Activated T-cell treated with anti-CD3 and anti-CD28 coated beads for 24 hours (primary cell): ENCODE measurements at places on chromosomes 16 and 17.
A peak's percentile ranks its signal among the peaks of the same experiment; 100 is the strongest.

DNA sequence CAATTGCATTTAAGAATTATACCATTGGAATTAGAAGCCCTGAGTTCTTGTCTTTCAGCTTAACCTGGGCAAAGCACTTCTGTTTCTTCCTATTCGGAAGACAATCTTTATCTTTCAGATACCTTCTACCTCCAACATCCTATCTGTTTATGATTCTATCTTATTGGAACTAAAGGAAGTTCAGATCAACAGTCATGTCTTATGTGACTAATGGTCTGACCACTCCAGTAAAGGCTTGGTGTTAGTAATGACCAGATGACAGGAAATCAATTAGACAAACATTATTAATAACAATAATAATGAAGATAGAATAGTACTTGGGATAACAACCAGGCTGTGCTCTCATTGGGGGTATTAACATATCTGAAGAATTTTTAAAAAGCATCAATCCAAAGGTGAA is 11.3 kb downstream of the HS3ST3A1 start:
- no peak for DNase-seq

- no peak for DNase-seq
These were observed 120.5 kb downstream of the SOCS1 start for GRCh38 chr16:11135464-11135973.

DNA sequence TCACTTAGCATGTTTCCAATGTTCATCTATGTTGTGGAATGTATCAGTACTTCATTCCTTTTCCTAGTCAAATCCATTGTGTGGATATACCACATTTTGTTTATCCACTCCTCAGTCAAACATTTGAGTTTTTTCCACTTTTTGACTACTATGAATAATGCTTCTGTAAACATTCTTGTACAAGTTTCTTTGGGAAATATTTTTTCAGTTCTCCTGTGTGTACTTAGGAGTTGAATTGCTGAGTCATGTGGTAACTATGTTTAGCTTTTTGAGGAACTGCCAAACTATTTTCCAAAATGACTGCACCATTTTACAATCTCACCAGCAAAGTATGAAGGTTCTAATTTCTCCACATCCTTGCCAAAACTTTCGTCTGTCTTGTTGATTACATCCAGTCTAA is 223.7 kb upstream of the AXIN2 start:
- DNase-seq, result no peak

- no peak for DNase-seq
These were observed 6.6 kb upstream of the GALK1 start for GRCh38 chr17:75771334-75772281.

DNA sequence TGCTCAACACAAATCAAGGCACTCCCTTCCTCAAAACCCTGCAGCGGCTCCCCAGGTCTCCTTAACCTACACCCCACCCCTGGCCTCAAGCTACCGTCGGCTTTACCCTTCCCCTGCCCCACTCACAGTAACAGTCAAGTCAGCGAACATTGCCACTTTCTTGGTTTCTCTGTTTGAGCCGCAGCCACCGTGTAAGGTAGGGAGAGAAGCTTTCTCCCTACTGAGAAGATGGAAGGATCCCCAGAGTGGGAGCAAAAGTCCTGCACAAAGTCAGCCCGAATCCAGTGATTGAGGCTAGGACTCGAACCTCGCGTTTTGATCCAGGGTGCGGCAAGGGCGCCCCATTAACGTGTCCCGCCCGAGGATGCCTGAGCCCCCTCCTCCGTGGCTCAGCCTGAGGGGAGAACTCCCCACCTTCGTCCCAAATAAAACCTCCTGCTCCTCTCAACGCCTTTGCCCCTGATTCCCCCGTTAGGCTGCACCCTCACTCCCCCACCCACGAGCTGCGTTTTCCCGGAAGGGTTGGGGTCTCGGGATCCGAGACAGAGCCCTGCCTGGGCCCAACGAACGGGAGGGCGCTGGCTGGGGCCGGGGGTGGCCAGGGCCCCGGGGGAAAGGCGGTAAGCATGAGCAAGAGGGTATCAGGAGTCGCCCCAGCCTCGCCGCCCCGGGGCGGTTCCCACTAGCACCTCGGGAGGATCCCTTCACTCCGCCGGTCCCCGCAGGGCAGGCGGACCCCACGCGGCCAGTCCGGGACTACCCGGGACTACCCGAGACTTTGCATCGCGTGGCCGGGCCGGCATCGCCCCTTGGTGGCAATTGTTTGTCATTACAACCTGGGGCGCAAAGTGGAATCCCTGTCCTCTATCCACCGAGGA is 9.9 kb upstream of the NAGS start:
- peak; percentile 63 for DNase-seq

DNA sequence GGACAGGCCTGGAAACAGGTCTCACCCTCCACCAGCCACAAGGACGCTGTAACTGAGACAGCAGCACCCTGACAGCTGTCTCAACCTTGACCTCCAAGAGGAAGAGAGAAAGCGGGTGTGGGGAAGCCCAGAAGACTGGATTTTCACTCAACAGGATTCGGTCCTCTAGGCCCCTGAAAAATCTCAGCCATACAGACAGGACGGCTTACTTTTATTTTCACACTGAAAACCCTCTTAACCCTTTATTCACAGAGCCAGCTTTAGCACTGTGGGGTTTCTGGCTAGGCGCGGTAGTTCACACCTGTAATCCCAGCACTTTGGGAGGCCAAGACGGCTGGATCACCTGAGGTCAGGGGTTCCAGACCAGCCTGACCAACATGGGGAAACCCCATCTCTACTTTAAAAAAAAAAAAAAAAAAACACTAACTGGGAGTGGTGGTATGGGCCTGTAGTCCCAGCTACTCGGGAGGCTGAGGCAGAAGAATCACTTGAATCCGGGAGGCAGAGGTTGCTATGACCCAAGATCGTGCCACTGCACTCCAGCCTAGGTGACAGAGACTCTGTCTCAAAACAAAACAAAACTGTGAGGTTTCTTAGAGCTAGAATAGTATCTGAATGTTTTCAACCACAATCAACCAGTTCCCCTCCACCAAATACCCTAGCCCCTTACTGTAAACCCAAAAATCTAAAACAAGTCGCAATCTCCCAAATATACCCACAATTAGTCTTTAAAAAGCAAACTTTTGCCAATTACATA is 5.3 kb downstream of the ANKRD11 start:
- no peak for DNase-seq

GRCh38 chr16:58280846-58281301 is 14.0 kb downstream of the PRSS54 start:
- DNase-seq, result no peak

DNA sequence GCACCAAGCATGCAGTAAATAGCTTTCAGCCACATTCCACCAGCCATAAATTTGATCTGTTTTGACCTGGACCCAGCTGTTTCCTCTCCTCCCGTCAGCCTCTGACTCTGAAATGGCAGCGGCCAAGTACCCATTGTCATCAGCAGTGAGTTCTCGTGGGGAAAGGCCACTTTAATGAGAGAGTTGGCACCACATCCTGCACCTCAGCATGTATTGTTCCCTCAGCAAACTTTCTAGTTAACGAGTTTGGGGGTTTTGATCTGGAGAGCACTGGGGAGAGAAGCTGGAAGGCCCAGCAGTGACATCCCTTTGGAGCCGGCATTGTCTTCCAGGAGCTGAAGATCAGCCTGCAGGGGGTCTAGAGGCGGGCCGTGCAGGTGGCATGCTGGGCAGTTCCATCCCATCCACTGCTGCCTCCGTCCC is 84.9 kb downstream of the RPA1 start:
- DNase-seq, result no peak

DNA sequence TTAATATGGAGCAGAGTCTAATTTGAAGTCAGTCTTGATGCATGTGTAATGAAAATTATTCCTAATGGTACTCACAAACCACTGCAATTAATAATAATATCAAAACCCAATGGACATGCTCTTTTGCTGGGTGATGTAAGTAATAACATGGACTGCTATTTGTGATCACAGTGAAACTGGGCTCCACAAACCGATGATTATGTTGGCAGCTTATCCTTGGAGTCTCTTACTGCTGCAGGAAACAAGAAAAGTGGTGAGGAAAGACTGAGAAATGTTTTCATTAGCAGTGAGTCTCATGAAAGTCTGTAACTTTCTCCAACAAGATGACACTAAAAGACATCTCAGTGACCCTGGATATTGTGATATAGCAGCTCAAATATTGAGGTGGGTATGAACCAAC is 45.2 kb downstream of the TMEM100 start:
- DNase-seq, result no peak

DNA sequence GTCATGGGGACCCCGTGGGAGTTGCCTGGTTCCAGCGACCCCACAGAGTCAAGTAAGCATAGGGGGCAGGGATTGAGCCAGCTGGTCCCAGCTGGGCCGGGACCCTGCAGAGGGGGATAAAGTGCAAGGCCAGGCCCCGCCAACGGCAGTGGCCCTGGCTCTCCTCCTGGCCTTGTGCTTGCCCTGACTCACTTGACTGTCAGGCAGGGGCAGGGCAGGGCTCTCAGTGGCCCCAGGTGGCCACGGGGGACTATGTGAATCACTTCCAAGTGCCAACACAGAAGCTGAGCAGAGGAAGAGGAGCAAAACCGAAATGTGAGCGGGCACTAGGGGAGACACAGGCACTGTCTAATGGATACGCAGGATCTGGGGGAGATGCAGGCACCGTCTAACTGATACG is 21.6 kb upstream of the NCBP3 start:
- no peak for DNase-seq

GRCh38 chr16:30481381-30481780 is 8.8 kb downstream of the ITGAL start:
- no peak for DNase-seq

GRCh38 chr17:77513045-77513444 is 372.3 kb downstream of the SEC14L1 start:
- DNase-seq, result no peak

- DNase-seq, result no peak
These were observed 25.6 kb upstream of the MTSS2 start for GRCh38 chr16:70711211-70712031.
